ENCODE measurements at places on chromosomes 1 and 21.

GRCh38 chr1:195714248-195714647 is 894.0 kb downstream of the KCNT2 start:
- no peak for DNase-seq

GRCh38 chr1:81369833-81370232 is 430.9 kb upstream of the ADGRL2 start:
- DNase-seq = no peak

DNA sequence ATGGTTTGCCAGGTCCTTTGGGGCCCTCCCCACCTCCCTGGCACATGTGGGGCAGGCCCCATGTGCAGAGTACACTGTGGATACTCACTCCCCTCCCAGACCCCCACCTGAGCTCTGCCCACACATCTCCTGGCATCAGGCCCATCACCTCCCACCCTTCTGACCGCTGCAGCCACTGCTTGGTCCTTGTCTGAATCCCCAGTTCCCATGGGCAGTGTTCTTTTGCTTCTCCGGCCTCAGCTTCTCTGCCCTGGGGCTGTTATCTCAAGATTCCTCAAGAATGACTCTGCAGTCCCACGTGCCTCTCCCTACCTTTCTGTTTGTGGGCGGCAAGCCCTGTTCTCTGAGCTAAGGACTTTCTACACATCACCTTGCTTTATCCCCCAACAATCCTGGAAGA is 187.7 kb upstream of the EDN2 start:
- DNase-seq = peak; percentile 96

- DNase-seq = no peak
Observed at GRCh38 chr1:197438010-197438790, 170.1 kb downstream of the CRB1 start.

DNA sequence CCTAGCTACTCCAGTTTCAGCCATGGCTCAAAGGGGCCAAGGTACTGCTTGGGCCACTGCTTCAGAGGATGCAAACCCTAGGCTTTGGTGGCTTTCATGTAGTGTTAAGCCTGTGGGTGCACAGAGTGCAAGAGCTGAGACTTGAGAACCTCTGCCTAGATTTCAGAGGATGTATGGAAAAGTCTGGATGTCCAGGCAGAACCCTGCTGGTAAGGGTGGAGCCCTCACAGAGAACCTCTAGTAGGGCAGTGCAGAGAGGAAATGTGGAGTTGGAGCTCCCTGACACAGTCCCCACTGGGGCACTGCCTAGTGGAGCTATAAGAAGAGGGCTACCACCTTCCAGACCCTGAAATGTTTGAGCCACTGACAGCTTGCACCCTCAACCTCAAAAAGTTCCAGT is 16.2 kb downstream of the RIIAD1 start:
- no peak for DNase-seq

DNA sequence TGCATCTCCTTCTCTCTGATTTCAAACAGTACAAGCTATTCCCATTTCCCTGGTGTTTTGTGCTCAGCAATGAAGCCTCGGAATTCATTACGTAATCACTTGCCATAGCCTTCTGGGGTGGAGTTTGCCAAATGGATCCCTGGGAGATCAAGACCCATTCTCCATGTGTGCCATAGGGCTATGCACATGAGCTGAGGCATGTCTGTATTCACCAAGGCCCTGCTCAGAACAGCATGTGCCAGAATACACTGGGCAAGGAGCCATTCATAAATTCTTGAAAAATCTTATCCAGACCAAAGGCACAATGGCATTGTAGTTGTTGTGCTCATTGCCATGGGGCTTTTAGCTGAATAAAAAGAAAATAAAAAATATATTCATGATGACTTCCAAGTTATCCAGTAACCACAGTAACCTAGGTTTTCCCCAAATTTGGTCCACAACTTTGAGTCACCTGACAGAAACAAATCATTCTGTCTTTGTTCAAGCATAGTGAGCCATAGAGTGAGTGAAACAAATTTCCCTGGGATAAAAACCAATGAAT is 53.0 kb downstream of the CRB1 start:
- no peak for DNase-seq

- DNase-seq = peak; percentile 30
Observed at GRCh38 chr1:42420911-42421585, 34.8 kb downstream of the ZMYND12 start.

- DNase-seq = no peak
Observed at GRCh38 chr1:178579562-178579961, 66.7 kb downstream of the TEX35 start.

DNA sequence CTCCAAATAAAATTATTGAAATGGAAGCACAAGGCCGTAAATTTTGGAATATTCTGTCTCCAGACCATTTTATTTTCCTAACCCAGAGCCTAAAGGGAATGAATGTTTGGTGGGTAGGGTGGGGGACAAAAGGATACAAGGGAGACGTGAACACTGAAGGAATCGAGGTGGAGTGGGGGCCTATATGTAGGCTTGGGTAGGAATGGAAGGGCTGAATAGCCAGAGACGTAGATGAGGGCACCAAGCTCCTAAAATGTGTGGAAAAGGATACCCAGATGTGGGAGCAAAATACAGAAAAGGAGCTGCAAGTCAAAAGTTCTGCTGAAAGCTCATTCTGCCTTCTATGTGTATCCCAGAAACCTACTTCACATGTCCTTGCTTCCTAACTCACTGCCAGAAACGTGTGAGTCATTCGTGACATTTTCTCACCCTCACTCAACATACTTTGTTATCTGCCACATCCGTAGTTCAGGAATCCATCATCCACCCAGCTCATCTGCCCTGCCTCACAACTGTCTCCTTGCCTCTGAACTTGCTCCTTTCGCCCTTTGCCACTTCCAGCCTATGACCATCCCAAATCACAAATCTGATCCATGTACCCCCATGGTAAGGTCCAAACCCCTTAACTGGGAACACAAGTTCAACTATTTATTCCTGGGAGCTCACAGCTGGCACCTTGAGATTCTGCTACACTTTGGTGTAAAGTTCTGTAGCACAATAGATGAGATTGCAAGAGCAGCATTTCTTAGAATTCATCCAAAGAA is 84.1 kb upstream of the PRDX6 start:
- DNase-seq = peak; percentile 83

GRCh38 chr1:227926216-227926791 is 21.4 kb downstream of the WNT9A start:
- no peak for DNase-seq

- DNase-seq = no peak
Observed at GRCh38 chr1:222732216-222733159, 4.5 kb upstream of the FAM177B start.

DNA sequence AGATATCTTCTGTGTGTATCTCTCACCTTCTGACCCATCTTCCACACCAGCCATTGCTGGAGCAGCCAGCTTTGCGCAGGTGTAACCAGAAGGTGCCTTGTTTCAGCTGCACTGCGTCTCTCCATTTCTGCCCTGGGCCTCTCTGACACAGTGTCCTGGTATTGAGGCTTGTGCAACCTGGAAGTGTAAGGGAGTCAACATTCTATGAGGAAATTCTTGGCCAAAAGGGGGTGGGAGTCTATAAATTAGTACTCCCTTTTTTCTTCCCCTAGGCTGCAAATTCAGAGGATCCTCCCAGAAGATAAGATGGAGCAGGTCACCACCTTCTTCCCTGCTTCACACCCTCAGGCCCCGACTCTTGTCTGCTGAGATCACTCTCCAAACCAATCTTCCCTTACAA is 109.1 kb downstream of the MRPS6 start:
- no peak for DNase-seq

DNA sequence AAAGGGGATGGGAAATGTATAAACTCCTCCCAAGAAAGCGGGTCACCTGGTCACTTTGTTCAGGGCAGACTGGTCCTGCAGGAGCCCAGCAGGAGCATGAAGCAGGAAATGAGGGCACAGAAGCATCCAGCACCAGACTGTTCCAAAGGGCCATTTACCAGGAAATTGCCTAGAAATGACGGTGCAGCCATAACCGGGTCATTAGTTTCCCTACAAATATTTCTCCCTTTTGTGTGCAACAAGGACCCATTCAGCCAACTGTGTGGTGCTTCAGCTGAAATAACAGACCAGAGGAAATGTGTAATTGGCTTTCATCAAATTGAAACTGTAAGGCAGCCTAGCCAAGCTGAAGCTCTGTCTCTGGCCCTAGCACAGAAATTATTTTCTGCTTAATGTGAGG is 7.6 kb upstream of the CTTNBP2NL start:
- no peak for DNase-seq

GRCh38 chr1:155651861-155652661 is 36.5 kb downstream of the YY1AP1 start:
- DNase-seq = no peak

DNA sequence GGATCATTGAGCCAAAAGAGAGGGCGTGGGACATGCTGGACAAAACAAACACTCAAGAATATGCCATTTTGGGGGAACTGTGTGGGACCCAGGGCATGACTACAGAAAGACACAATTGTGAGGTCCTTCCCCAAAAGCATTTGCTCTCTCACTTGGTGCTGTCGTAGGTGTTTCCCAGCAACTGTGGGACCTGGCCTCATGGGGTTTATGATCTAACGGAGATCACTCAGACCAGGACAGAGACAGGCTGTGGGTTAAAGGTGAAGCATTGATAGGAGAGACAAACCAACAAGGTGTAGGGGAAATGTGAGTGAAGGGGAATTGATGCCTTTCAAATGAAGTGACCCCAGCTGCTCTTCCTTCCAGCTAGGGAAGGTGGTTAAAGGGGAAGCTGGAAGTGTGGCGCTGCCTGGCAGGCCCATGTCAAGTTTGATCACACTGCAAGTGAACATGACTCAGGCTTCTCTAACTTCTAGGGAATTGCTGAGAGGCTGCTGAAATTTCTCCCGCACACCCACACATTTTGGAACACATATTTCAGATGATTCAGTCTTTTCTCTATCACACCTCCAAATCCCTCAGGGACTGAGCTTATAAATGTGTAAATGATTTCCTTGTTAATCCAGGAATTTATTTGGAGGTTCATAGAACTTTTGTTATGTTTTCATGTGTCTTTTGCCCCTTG is 30.2 kb downstream of the TRAF5 start:
- DNase-seq = no peak

- no peak for DNase-seq
Observed at GRCh38 chr1:55877437-55878232, 662.5 kb upstream of the USP24 start.

DNA sequence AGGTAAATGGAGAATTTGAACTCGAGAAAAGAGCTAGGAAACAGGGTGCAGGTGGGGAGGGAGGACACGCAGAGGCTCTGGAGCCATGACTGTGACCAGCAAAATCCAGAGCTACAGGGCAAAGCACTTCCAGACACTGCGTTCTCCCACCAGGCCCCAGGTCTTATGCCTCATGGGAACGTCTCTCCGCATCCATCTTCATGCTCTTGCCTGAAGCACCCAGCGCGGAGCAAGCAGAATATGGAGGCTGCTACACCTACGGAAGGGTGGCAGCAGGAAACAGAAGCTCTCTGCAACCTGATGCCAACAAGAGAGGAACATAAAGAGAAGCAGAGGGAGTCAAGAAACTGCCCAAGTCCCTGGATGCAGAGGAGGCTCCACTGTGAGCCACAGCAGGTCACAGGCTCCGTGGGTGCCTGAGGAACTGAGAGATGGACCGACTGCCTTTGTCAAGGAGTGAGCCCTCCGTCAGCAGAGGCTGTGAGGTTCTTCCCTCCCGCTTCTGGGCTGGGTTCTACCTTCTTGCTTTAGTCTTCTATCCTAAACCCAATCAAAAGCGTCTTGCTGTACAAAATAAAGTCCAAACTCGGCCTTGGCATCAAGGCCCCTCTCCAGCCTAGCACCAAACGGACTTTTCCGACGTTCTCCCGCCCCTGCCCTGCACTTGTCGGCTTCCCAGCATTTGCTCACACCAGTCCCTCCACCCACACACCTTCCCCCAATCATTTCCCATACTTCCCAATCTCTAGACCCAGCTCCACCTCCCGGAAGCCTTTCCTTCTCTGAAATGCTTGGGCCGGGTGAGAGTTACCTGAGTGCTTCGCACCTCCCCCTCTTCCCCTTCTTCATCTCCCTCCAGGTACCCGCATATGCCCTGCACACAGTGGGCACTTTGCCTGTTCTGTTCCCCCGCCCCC is 930 bp downstream of the DHCR24 start:
- peak; percentile 75 for DNase-seq

DNA sequence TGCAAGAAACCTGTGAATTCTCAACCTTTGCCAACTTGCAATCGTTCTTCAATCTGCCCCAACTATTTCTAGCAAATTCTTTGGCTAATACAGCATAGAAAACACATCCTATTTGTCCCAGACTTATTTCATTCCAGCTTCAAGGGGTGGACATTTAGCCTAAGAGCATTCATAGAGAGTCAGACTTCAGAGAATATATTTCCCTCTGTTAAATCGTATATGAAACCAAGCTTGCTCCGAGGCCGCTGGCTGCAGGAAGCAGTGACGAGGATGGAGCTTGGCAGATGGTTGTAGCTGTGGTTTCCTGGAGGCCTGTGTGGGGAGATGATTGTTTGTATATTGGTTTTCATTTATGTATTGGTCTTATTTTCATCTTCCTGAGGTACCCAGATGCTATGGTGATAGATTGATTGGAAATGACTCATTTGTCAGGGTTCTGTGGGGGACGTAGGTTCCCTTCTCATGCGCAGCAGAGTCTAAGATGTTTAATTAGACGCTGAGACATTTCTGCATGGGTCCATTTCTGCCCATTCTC is 26.1 kb downstream of the MAN1C1 start:
- no peak for DNase-seq
